Mammary epithelial cell (primary cell): ENCODE measurements at places on chromosomes 7 and 10.
A peak's percentile ranks its signal among the peaks of the same experiment; 100 is the strongest.

- no peak for DNase-seq
Measured at GRCh38 chr7:55484834-55485233, 87.5 kb downstream of the VOPP1 start.

DNA sequence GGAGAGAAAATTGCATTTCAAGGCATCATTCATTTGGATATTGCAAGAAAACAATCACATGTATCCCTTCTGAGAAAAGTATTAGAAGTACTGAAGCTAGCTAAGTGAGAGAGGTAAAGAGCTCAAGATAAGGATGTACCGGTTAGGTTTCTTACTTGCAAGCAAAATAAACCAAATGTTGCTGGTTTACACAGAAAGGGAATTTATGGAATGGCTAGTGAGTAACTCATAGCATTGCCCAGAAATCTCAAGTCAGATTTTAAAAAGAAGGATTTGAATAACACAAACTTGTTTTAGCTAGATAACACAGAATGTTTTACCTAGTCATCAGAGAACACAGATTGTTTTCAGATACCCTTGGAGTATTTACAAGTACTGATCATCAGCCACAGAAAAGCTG is 30.6 kb downstream of the KLHL7 start:
- DNase-seq, result no peak

GRCh38 chr10:53166325-53166724 is 393.7 kb upstream of the MBL2 start:
- DNase-seq, result no peak

DNA sequence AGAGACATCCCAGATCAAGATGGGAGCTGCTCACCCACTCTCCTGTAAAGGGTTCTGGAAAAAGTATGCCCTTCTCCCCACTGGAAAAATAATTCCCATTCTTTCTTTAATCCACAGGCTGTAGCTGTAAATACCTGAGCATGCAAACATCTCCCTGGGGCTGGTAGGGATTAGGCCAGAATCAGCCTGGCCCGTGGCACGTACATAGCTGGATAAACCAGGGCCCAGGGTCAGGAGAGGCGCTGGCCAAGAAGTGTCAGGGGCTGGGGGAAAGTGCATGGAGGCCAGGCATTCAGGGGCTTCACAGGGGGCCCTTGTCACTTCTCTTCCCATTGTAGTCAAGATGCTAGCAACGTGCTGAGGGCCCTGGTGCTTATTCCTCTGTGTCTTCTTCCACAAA is 30.7 kb upstream of the AQP1 start:
- no peak for DNase-seq

DNA sequence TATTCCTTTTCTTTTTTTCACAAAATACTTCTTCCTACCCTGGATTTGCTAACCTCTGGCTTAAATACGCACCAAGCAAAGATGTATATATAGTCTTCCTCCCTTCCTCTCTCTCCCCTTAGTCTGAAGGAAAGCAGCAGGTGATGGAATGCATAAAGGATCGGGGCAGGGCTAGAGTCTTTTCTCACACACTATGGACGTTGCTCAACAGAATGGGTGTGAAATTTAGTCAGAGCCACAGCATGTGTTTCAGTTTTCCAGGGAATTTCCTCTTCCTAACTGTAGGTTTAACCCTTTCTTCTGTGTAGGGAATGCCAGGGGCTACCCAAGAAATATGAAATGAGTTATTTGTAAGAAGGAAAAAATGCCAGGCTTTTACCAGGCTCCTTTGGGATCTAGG is 71.4 kb upstream of the NFKB2 start:
- peak; percentile 49 for DNase-seq
